ENCODE measurements at places on chromosomes 16 and 17. TPM values are rescaled to one million over a fixed set of nuclear protein-coding genes. Genes with fewer than 3 reads are reported as not detected.

The CES5A gene
- total RNA-seq: not detected

The BAIAP3 gene
- 0.75 TPM for total RNA-seq

The NOB1 gene
- total RNA-seq: 73.3 TPM

The CCL14 gene
- total RNA-seq: not detected

The PIRT gene
- not detected for total RNA-seq

The SLC5A11 gene
- not detected for total RNA-seq

The KRT17 gene
- total RNA-seq: 4,105 TPM

The CDRT15 gene
- total RNA-seq: not detected

The NOG gene
- total RNA-seq: 1.7 TPM

The PMFBP1 gene
- total RNA-seq: 1.4 TPM

The SPATA22 gene
- not detected for total RNA-seq

The NPTX1 gene
- total RNA-seq: not detected

The GAST gene
- not detected for total RNA-seq

The ASGR2 gene
- not detected for total RNA-seq

The MLYCD gene
- 2.5 TPM for total RNA-seq

The CACNG5 gene
- total RNA-seq: not detected

The DBNDD1 gene
- total RNA-seq: 3.5 TPM

The EME1 gene
- 6.0 TPM for total RNA-seq

The SPOP gene
- total RNA-seq: 42.1 TPM

The HIC1 gene
- 0.59 TPM for total RNA-seq

The KRT39 gene
- not detected for total RNA-seq

The KRT31 gene
- total RNA-seq: not detected

The SOX9 gene
- 4.5 TPM for total RNA-seq

The KCNH6 gene
- not detected for total RNA-seq

The C1QTNF8 gene
- total RNA-seq: not detected
